ENCODE measurements at places on chromosomes 3 and 15.
A peak's percentile ranks its signal among the peaks of the same experiment; 100 is the strongest.

- no peak for DNase-seq
These were observed 59.1 kb downstream of the LMLN start for GRCh38 chr3:198019115-198019514.

GRCh38 chr3:146953511-146953981 is 348.4 kb upstream of the PLSCR5 start:
- no peak for DNase-seq

GRCh38 chr3:33773637-33774036 is 24.8 kb upstream of the PDCD6IP start:
- no peak for DNase-seq

DNA sequence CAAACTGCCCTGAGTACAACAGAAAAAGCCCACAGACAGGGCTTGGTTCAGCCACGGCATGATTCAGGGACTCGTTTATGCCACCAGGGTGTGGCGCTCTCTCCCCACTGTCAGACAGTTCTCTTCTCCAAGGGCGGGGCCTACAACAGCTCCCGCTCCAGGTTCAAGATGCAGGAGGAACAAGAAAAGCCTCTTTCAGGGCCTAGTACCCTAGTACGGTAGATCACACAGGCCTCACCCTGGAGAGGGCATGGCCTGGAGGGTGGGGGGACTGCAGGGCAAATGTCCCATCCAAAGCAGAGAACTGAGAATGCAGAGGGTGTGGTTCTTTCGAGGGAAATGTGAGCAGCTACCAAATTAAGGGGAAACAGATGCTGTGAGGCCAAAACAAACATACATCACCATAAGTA is 12.0 kb downstream of the MESD start:
- no peak for DNase-seq

DNA sequence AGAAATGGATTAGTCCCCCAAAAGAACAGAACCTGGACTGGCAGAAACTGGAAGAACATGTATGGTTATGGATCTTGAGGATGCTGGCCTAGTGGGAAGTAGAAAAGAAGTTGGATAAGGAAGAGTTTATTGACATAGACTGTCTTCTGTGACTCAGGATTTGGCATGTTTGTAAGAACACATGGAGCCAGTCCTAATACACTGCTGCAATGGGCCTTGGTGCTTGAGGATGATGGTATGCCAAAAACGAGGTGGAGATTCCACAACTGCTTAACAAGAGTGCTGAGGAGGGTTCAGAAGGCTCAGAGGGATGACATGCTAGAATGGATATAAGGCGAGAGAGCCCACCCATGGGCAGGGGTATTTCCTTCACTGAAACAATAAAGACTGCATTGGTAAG is 22.4 kb downstream of the LZTFL1 start:
- DNase-seq = no peak

GRCh38 chr15:63628123-63628822 is 31.1 kb downstream of the FBXL22 start:
- no peak for DNase-seq

- no peak for DNase-seq
These were observed 801.2 kb upstream of the ARPP21 start for GRCh38 chr3:34837848-34838741.

DNA sequence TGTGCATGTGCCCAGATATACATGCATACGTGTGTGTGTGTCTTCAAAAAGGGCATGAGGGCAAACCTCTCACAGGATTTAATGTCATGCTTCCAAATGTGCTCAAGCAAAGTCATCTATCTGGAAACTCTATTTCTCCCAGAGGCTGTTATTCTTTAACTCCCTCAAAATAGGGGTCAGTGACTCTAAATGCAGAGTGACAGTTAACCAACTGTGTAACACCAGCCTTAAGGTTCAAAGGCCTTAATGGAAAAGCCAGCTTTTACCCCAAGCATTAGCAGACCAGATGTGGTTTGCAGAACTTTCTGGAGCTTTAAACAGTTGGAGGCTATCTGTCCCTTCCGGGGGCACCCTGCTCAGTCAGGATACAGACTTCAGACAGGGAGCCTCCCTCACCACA is 70.4 kb upstream of the SLC7A14 start:
- DNase-seq = no peak

DNA sequence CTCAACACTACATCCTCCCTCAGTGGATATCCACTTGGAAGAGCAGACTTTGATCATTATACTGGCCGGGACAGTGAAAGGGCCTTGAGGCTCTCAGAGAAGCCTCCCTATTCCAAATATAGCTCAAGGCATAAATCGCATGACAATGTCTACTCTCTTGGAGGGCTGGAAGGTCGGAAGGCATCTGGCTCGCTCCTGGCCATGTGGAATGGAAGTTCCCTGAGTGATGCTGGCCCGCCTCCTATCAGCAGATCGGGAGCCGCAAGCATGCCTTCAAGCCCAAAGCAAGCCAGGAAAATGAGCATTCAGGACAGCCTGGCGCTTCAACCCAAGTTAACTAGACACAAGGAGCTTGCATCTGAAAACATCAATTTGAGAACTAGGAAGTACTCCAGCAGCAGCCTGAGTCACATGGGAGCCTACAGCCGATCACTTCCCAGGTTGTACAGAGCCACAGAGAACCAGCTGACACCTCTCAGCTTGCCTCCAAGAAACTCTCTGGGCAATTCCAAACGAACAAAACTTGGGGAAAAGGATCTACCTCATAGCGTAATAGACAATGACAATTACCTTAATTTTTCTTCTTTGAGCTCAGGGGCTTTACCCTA is 25.4 kb downstream of the PHLDB2 start:
- DNase-seq = no peak

DNA sequence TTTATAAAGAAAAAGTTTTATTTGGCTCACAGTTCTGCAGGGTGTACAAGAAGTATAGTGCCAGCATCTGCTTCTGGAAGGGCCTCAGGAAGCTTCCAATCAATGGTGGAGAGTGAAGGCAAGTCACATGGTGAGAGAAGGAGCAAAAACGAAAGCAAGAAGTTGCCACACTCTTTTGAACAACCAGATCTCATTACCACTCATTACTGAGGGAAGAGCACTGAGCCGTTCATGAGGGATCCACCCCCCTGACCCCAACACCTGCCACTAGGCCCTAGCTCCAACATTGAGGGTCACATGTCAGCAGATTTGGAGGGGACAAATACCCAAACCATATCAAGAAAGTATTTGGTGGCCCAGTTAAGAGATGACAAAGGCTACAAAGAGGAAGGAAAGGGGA is 239.3 kb upstream of the UBE2E1 start:
- no peak for DNase-seq

DNA sequence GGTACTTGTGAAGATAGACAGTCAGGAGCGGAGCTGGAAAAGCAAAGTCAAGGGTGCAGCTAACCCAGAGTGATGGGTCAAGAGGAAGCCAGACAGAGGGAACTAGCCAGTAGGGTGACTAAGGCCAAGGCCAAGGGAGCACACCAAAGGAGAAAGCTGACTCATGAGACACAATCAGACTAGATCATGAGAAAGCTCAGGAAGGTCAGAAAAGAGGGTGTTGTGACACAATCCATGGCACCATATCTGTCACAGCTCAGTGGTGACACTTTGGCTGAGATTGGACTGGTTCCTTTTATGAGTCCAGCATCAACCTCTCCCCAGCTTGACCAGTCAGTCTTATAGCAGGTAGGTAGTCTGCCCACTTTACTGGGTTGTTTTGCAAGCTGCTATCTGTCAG is 22.2 kb downstream of the P2RY1 start:
- DNase-seq = no peak

GRCh38 chr3:25592510-25592968 is 72.2 kb downstream of the TOP2B start:
- no peak for DNase-seq

GRCh38 chr15:62428851-62429598 is 263.9 kb upstream of the C2CD4B start:
- DNase-seq = no peak

- no peak for DNase-seq
These were observed 3.1 kb upstream of the USP19 start for GRCh38 chr3:49123687-49124086.

DNA sequence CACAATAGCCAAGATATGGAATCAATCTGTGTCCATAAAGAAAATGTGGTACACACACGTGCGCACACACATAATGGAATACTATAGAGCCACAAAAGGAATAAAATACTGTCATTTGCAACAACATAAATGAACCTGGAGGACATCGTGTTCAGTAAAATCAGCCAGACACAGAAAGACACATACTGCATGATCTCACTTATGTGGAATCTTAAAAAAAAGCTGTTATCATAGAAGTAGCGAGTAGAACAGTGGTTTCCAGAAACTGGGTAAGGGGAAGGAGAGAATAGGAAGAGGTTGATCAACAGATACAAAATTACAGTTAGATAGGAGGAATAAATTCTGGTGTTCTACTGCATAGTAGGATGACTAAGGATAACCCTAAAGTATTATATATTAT is 11.1 kb downstream of the ATOSA start:
- DNase-seq = no peak

- no peak for DNase-seq
These were observed 130.8 kb downstream of the VPS8 start for GRCh38 chr3:184942735-184943134.

DNA sequence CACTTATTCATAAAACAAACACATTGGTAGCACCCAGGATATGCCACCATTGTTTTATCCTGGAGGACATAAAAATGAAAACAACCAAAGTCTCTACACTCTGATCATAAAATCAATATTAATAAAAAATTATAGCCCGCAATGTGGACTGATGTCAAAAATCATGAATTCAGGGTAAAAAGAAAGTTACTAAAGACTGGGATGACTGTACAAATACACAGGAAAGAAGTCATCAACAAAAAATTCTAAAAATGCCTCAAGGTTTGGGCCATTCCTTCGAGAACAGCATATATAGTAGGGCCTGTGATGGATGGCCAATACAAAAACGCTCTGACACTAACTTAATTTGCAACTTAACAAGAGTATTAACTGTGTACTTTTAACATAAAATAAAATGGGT is 76.8 kb downstream of the THBS1 start:
- DNase-seq = no peak

- peak; percentile 39 for DNase-seq
These were observed at the start of gene TIGIT for GRCh38 chr3:114293838-114294535. Gene TIGIT, plus strand, starts transcription at chr3:114294028. Its CDS starts 34 bp downstream, at chr3:114294062.

DNA sequence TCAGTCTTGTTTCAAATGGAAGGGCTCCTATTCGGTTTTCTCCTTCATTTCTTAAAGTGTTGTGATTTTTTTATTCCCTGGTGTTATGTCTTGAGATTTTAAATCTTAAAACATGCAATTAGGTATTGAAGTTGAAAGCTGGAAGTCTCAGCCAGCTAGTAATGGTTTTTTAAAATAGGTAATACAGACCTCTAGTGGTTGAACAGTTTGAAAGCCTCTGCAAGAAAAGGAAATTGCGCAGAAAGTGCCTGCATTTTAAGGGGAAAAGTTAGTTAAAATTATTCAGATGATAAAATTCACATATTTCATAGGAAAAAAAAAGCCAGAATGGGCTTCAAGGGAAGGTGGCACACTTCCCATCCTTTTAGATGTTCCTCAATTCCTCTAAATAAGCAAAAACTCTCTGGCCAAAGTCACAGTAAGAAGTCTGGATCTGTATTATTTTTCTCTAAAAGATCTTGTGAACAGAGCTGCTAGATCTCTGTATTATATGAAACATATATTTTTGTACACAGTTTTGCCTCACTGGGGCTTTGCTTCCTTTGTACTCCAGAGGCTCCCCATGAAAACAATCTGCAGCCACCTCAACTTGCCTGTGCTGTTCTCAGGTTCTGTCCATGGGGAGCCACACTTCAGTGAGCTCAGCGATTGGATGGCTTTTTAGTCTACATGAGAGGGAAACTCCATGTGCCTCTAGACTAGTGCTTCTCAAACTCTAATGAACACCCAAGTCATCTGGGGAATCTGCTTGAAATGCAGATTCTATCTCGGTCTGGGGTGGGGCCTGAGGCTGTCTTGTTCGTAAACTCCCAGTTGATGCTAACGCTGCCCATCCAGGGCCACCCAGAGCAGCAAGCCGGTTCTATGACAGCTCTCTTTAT is 21.5 kb downstream of the AGTR1 start:
- no peak for DNase-seq

GRCh38 chr3:4588466-4588865 is 95.3 kb downstream of the ITPR1 start:
- no peak for DNase-seq

GRCh38 chr3:99484871-99485270 is 153.5 kb upstream of the COL8A1 start:
- DNase-seq = no peak

DNA sequence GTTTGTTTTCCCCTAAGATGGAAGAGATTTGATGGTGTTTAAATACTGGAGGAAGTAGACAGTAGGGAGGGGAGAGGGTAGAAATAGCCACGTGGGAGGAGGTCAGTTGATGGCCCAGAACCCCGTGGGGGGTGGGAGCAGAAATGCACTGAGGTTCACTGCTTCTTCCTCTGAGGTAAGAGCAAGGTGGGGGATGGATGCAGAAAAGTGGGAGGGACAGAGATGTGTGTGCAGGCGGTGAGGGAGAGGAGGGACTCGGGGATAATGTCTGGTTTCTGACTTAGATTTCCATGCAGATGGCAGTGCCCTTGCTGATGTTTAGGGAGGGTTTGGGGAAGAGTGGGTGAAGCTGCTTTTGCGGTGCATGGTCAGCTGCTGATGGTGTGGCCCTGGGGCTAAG is 102.9 kb downstream of the ARNT2 start:
- no peak for DNase-seq

GRCh38 chr3:186971578-186971977 is 41.3 kb downstream of the ST6GAL1 start:
- DNase-seq = no peak

DNA sequence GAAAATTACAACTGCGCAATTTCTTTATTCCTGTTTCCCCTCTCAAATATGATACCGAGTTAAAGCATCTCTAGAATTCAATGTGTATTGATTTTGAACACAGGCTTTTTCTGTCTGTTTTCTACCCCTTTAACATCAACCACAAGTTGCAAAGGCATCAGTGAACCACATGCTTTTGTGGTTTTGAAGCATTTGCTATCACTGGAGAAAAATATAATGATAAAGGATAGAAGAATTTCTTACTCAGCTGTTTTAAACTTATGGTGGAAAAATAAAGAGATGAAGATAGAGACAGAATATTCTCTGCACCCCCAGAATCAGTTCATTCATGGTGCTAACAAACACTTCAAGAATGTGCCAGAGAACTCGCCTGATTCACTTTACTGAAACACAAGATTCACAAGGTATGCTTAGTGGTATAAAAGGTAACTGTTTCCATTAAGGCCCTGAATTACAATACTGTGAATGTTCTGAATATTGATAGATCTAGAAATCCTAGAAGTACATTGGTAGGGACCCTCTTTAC is 9.5 kb upstream of the DPPA4 start:
- no peak for DNase-seq

DNA sequence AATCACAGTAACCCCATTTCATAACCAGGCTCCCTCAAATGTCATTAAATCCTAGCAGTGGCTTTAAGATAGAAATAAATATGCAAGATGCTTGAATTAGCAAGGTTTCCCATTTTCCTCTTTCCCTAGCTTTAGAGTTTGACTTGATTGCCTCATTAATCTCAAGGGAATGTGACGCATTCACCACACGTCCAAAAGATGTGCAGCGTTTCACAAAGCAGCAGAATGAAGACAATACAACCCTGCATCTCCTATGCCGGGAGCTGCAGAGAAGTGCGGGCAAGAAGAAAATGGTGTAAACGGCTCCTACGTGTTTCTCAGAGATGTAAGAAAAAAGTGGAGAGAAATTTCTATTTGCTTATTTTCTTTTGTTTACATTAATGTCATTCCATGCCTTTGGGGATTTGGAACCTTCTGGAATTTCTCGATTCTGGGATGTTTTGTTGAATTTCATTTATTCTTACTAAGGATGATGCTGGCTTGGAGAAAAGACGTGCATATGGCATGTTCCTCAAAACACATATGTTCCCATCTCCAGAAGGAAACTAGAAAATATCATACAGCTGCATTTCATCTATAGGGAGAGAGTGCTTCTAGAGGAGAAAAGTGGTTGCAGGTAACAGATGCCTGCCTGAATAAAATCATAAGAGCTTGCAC is 27.8 kb upstream of the FRMD4B start:
- no peak for DNase-seq

All from immature natural killer cell (primary cell).